Hair follicular keratinocyte (primary cell): ENCODE measurements at places on chromosomes 2 and 18. TPM values are rescaled to one million over a fixed set of nuclear protein-coding genes. Genes with fewer than 3 reads are reported as not detected.

The MYO5B gene
- 2.5 and 7.7 TPM in 2 replicates for total RNA-seq

The C2orf66 gene
- not detected in 2 replicates for total RNA-seq

The MFSD2B gene
- total RNA-seq = not detected in 2 replicates

The MRO gene
- total RNA-seq = not detected in 2 replicates

The TMEM200C gene
- not detected in 2 replicates for total RNA-seq

The TLK1 gene
- 7.6 and 11.0 TPM in 2 replicates for total RNA-seq

The ABHD1 gene
- not detected in 2 replicates for total RNA-seq
